ENCODE measurements at places on chromosomes 6 and 20.
A peak's percentile ranks its signal among the peaks of the same experiment; 100 is the strongest.

GRCh38 chr6:69542494-69542893 lies 254.3 kb downstream of the LMBRD1 start:
- no peak for DNase-seq

DNA sequence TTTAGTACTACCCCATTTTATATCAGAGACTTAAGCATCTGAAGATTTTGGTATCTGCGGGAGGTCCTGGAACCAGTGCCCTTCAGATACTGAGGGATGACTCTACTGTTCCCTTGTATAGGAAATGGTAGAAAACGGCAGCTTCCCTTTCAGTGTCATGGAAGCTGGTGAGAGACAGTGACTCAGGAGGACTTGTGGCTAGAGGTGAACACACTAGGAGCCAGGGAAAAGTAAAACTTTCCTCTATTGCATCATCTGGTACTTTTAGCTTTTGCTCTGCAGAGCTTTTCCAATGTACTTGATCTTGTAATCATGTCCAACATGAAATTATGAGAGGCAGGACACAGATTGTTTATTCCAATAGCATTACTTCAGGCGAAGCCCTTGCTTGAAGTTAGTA lies 45.0 kb downstream of the RNF144B start:
- no peak for DNase-seq

DNA sequence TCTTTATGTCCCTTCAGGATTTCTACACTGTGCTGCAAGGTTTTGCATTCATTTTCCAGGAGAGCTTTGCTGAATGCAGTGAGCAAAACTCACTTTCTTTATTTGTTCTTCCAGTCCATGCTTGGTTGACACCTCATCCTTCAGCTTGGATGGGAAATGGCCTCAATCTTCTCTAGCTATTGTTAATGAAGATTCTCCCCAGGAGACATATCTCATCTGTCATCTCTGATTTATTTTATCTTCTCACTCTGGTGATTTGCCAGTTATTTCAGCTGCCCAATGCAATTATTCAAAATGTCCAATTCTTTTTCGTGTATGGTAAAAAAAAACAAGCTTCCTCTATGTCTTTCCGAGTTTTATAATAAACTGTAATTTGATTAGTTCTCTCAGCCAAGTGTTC lies 77.9 kb upstream of the PAK5 start:
- no peak for DNase-seq

DNA sequence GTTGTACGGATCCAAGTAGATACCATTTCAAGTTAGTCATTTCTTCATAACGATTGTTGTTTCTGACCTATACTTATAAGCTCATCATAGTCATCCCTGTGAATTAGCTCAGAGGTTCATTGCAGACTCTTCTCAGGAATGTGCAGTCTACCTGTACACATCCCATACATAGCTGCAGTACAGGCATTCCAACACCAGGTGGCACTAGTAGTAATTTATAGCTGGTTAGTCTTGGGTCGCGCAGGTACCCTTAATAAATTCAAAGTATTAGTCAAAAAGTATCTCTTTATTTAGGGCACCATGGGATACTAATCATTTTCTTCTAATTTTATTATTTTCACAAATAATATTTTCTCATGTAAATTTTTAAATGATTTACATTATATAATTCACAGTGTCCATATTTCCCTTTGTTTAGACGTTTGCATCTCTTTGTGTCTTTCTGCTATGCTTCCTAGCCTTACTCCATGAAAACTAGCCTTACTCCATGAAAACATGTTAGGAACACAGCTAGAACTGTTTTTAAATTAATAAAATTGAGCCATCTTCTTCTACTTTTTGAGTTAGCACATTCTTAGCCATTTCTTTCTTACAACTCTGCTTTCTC lies 128.6 kb upstream of the FAM83B start:
- peak; percentile 77 for DNase-seq

DNA sequence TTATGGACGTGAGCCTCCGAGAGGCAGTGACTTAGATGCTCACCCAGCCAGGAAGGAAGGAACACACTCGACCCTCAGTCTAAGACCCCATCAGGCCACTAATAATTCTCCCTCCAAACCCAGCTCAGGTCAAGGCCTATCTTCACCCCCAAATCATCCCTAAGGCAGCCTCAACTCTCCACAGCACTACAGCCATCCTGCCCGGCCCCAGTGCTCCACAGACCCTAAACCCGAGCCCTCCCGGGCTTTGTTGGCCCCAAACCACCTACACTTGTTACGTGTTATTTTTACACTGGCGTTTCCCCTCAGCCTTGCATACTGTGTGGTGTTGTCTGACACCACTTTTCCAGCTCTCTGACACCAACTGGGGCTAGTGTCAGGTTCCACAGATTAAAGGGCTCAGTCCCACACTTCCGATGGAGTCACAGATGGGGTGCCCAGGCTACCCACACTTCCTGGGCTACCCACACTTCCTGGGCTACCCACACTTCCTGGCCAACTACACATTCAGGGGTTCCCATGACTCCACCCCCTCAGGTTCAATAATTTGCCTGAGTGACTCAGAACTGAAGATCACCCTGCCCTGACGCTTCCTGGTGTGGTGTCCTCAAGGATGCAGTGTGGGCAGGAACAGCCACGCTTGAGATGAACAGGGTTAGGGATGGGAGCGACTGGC lies 25.3 kb downstream of the RBCK1 start:
- no peak for DNase-seq

DNA sequence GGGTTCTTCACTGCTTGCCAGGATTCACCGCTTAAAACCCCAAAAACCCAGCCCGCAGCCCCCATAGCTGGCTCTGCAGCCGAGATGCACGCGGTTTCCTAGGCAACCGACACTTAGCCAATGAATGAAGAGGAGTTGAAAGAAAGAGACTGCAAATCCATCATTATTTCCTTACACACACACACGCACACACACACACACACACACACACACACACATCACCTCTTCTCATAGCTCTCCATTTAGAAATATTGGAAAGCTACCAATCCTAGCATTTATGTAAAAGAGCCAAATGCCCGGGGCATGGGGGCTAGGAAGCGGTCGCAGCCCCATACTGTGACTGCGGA lies 3.4 kb upstream of the TUBB2B start:
- no peak for DNase-seq

DNA sequence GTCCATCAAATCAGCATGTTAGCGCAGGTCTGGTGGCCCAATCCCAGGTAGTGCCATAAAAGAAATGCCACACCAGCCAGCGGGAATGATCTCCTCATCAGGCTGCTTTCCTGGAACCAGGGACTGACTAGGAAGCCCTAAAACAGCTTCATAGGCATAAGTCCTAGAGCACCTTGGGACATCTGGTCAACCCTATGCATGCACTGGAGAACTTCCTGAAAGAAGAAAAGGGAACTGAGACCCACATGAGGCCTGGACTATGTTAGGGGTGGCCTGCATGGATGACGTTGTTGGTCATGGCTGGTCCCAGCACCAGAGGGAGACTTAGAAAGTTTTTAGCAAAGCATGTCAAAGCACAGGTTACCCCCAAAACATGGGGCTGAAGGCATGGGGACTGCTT lies 7.6 kb upstream of the KCNK16 start:
- DNase-seq, result no peak

DNA sequence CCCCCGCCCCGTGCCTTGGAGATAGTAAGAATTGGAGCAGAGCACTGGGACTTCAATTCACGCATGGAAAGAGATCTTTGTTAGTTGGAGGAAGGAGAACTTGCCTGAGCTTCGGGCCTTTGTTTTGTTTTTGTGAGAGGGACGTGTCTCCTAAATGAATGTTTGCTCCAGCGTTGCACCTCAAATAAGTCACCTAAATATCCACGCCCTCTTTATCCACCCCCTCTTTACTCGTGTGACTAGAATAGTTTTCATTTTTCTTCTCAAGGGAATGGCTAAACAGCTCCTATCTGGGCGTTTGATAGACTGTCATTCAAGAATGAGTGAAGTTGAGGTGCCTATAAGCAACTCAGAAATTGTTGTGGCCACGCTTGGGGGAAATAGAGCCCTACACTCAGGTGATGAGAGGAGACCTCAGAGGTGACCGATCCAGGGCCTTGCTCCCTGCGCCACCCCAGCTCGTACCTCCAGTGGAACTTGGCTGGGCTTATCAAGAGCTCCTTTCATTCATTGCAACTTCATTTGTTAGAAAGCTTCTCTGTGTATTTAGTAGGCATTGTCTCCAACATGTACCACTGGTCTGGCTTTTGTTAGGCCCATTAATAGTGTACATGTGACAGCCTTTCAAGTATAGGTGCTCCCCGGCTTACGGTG lies 861 bp downstream of the PCMTD2 start:
- DNase-seq, result peak; percentile 30

DNA sequence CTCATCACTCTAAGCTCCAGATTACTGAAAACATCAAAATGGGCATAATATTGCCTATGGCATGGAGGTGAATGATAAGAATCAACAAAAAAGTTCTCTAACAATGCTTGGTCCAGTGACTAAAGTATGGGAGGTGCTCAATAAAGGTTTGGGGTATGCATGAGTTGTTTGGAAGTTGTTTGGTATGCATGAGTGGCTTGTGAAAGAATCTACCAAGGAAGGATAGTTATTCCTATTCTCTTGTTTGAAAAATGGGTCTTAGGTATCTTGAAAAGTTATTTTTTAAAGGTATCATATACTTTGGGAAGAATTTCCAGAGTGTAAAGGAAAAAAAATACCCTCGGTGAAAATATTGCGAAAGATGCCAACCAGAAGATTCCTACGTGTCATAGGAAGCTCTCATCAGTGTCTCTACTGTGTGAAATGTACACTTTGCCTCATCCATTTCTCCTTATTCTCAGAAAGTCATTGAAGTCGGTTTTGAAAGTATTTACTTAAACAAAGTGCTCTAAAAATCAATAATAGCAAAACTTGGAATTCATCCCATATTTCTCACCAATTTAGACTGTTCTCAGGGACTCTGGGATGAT lies 449.8 kb downstream of the ADGRB3 start:
- DNase-seq, result no peak

GRCh38 chr6:166738386-166739116 lies 111.5 kb upstream of the RPS6KA2 start:
- DNase-seq, result no peak

DNA sequence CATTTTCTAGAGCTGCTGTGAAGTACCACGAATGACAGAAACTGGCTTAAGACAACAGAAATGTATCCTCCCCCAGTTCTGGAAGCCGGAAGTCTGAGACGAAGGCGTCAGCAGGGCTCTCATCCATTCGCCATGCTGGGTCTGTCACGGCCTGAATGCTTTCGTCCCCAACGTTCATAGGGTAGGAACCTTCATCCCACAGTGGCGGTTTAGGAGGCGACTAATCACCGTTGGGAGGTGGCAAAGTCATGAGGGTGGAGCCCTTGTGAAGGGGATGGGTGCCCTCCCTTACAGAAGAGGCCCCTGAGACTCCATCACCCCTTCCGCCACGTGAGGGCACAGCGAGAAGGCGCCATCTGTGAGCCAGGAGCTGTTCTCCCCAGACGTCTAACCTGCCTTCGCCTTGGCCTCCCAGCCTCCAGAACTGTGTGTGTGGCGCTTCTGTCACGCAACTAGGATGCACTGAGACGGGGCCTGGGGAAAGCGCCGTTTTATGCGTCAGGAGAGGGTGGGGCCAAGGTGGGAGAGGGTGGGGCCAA lies 250.3 kb downstream of the TTLL2 start:
- peak; percentile 54 for DNase-seq

- no peak for DNase-seq
Measured at GRCh38 chr6:75449630-75450206, 43.9 kb downstream of the FILIP1 start.

- no peak for DNase-seq
Measured at GRCh38 chr20:48920527-48921167, 864 bp upstream of the ARFGEF2 start.

GRCh38 chr20:59777331-59777725 lies 156.1 kb downstream of the SYCP2 start:
- DNase-seq, result peak; percentile 30

- DNase-seq, result no peak
Measured at GRCh38 chr6:31209137-31209536, 38.7 kb upstream of the POU5F1 start.

- DNase-seq, result no peak
Measured at GRCh38 chr6:76885861-76886301, 577.4 kb downstream of the HTR1B start.

DNA sequence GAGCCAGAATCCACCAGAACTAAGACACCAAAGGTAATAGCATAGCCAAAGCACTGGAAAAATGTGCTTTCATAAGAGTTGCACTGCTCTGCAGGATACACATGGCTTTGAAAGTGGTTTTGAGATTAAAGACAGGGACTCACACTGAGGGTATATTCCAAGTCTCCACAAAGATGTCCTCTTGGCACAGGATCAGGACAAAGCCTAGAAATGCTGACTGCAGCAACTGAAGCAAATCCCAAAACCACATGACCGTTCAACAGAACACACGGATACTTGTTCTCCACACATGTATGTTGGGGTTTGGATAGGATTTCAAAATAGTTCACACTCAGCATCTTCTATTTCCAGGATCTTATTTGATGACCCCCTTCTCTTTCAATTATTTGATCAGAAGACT lies 364.3 kb upstream of the HSF2 start:
- DNase-seq, result no peak

DNA sequence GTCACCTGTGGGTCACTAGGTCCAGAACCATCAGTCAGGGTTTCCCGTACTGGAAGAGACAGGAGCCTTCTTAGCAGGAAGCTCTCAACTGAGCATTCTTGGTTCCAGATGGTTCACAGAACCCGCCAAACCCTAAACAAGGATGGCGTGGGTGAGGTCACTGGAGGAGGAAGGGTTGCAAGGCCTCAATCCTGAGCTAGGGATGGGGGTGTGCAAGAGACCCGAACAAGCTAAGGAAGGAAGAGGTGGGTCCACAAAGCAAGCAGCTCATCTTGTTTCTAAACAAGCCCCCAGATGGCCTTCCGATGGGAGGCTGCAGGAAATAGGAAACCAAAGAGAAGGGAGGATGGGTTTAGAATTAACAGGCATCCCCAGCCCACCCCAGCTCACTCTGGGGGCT lies 92.7 kb downstream of the PREX1 start:
- DNase-seq, result no peak

DNA sequence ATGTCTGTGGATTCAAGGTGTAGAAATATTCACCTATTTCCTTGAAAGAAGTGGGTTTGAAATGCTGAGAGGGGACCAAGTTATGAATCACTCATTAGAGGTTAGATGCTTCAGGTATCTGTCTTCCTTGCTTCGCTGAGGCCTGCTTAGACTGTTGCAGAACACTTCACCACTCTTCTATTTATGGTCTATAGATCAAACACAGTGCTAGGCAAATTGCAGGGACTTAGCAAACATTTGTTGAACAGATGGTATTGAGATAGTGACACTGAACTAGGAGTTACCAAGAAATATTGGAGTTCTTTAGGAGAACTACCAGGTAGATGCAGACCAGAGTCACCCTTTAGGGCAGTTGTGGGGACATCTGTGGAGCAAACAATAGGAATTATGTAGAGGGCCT lies 123.8 kb downstream of the RFPL4B start:
- DNase-seq, result no peak

GRCh38 chr6:108118810-108119768 lies 44.5 kb upstream of the OSTM1 start:
- no peak for DNase-seq

GRCh38 chr6:80605165-80605989 lies 498.9 kb downstream of the BCKDHB start:
- no peak for DNase-seq

DNA sequence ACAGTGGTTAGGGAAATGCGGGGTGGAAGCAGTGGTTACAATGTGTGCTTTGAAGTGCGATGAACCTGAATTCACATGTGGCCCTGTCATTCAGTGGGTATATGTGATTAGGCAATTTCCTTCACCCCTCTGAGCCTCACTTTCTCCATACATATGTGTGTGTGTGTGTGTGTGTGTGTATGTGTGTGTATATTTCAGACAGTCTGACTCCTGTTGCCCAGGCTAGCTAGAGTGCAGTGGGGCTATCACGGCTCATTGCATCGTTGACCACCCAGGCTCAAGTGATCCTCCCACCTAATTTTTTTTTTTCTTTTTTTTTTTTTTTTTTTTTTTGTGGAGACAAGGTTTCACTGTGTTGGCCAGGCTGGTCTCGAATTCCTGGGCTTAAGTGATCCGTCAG lies 6.3 kb downstream of the PPP1R14C start:
- no peak for DNase-seq
